Inflammatory macrophage (primary cell): ENCODE measurements at places on chromosomes 16 and 17.
A peak's percentile ranks its signal among the peaks of the same experiment; 100 is the strongest.

DNA sequence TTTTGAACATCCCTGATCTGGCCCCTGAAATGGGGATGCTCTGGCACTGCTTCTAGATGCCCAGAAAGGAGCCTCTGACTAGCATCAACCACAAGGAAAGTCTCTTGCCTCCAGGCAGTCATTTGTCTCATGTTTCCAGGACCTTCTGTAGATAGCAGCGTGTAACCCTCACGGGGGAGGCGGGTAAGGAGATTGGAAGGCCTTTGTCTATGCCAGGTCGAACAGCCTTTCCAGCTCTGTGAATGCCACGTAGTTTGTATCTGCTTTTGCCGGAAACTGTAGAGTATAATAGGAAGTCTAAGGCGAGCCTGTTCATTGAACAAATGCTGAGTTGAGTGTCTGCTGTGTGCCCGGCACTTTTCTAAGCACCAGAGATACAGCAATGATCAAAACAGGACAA is 43.9 kb upstream of the AQP8 start:
- no peak for DNase-seq

- DNase-seq = peak; percentile 74
Measured at GRCh38 chr16:58684354-58685083, at the start of gene SLC38A7. SLC38A7 (minus strand) TSS chr16:58684770; CDS start chr16:58680126, 4,644 bp downstream.

DNA sequence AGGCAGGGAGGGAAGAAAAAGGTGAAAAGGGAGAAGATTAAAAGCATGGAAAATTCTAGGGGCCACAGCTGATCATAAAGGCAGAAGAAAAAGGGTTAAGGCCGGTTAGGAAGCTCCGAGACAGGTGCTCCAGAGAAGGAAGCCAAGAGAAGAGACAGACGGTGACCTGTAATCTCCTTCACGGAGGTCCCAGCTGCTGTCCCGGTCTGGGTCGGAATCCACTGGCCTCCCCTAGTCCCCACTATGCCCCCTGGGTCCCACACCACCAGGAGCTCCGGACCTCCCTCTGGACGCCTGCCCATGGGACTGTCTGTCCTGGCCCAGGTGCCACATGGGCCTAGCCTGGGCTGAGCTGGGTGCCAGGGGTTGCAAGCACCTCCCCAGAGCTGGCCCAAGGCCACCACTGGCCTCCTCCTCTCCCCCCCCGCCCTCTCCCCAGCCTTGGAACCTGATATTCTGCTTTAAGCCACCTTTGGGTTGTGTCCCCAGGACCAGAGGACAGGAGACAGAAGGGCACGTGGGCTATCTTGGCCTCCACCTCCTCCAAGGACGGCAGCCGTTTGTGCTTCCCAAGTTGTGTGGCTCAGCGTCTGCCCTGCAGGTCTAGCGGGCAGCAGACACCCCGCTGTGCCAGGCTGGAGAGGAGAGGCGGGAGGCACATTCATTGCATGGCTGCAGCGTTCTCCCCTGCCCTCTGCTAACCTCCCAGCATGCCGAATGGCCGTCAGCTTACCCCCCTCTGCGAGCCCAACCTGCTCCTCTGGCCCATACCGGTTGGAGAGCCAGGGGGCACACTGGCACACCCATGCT is 102.4 kb downstream of the ENGASE start:
- no peak for DNase-seq

DNA sequence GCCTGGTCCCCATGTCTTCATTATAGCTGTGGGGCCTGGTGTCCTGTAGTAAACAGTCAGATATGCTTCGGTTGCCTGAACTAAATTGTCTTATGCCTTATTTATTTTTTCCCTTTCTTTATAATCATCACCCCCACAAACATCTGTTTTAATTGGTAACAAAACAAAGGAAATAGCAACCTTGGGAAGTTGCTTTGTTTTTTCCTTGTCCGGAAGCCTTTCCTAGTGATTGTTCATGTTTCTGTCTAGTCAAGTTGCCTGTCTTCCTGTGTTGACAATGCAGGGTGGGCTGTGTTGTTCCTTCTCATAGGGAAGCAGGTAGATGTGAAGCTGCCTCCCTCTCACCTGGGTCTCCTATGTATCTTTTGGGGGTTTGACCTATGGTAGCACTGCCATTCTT is 16.7 kb downstream of the PGS1 start:
- DNase-seq = no peak

DNA sequence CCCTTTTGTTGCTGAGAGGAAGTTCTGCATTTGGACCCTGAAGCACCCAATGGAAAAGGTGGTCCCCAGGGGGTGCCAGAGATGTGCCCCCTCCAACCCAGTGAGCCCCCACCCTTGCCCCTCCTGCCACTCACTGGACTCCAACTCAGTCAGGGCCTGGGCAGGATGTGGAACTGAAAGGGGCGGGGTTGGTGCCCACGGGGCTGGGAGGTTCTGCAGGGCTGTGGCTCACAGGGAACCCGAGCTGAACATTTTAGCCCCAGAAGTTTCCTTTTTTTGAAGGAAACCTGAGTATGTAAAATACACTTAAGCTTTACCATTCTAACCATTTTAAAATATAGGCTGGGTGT is 15.8 kb upstream of the OGFOD3 start:
- no peak for DNase-seq

- no peak for DNase-seq
Measured at GRCh38 chr17:72445055-72445991, 324.5 kb downstream of the SOX9 start.

- peak; percentile 18 for DNase-seq
Measured at GRCh38 chr16:870856-871561, 70.5 kb upstream of the GNG13 start.

DNA sequence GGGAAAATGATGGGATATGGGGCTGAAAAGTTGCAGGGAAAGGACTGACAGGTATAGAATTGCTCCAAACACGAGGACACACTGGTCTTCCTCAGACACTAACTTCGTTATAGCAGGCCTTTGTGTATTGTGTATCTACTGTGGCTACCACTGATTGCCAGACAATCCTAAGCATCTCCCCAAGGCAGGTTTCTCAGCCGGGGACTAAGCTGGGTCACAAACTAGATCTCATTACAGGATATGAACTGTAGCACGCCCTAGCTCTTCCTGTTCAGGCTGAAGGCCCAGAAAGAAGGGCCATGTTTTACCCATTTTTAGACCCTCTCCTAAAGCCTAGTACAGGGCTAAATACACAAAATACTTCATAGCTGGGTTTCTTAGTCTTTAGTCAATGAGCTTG is 5.1 kb upstream of the RANGRF start:
- DNase-seq = no peak

DNA sequence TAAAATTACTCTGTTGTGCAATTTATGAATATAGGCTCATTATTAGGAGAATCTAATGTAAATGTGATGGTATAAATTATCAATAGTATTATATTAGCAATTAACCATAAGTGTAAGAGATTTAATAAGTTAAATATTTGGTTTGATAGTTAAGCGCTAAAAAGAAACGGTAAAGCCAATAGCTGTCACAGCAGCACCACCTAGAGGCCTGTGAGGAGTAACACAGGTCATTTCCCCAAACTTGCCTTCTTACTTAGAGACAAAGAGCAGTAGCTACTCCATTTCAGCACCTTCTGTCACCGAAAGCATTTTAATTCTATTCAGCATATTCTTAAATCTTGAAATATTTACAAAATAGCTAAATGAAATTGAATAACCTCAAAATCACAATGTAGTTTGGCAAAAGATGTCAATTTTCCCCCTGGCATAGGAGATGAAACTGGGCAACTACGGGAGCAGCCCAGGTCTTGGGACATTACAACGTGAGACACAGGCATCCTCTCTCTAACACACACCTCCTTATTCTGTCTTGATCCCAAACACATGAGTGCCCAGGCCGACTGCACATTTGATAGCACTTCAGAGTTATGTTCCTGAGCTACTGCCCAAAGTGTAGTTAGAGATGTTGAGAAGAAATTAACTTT is 14.3 kb upstream of the DYNLRB2 start:
- DNase-seq = peak; percentile 74

DNA sequence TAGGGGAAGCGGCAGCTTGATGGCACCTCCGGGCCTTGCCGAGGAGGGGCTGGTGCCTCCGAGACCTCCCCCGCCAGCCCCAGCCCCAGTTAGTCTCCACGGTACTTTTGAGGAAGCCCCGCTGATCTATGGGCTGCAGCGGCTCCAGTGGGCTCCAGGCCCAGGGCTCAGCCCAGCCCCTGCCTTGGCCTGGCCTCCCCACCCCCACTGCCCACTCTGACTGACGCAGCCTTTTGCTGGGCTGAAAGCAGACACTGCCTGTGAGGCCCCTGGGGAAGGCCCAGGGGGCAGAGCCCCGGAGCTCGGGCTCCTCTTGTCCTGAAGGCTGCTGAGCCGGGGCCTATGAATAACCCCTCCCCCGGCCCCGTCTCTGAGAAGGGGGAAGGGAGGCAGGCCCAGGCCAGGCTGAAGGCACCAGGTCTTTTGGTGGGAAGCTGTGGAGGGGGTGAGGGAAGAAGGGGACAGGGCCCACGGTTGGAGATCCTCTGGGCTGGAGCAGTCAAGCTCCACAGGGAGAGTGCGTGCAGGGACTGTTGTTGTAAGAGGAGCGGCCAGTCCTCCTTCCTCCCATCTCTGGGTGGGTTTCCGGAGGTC is 7.5 kb upstream of the SMTNL2 start:
- DNase-seq = no peak

DNA sequence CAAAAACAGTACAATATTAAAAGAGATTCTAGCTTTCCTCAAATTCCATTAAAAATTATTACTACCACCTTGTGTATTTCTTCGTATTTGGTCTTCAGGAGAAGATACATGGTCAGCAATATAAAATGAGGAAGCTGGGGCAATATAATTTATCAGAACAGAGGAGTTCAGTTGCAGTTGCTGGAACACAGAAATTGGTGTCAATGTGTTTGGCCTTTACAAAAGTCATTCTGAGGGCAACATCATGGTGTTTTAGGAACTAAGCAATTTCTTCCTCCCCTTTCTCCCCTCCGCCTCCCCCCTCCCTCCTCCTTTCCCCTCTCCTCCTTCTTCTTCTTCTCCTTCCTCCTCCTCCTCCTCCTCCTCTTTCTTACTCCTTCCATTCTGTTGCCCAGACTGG is 102.1 kb downstream of the YPEL2 start:
- peak; percentile 31 for DNase-seq

GRCh38 chr17:82392209-82392920 is 20.8 kb downstream of the UTS2R start:
- no peak for DNase-seq

DNA sequence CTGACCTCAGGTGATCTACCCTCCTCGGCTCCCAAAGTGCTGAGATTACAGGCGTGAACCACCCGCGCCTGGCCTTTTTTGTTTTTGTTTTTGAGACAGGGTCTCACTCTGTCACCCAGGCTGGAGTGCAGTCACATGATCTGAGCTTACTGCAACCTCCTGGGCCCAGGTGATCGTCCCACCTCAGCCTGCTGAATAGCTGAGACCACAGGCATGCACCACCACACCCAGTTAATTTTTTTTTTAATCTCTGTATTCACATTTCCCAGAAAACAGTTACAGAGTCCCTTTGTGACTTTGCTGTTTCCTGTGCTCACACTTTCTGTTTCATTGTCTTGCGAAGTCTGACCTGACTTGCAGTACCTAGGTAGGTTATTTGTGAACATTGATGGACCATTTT is 2.7 kb downstream of the CLUAP1 start:
- DNase-seq = no peak

GRCh38 chr16:69217433-69217832 is 30.5 kb downstream of the SNTB2 start:
- no peak for DNase-seq

GRCh38 chr16:92431-93339 is 14.7 kb downstream of the MPG start:
- no peak for DNase-seq

GRCh38 chr16:50126183-50126582 is 26.9 kb upstream of the TENT4B start:
- DNase-seq = peak; percentile 24

DNA sequence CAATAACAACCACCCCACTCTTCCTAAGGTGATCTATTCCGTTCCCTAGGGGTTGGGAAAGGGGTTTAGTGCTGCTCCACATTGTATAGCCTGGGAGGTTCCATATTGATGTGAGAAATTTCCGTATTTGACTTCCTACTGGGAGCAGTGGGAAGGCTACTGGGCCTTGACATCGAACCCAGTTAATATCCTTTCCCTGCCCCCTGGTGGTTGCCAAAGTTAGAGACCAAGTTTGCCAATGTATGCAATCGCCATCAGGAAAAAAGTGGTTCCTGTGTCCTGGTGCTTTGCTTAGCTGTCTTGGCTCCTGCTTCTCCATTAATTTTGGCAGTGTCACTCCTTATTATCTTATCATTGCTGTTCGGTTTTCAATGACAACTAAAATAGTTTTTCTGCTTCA is 914.9 kb downstream of the KCNJ2 start:
- DNase-seq = peak; percentile 15

DNA sequence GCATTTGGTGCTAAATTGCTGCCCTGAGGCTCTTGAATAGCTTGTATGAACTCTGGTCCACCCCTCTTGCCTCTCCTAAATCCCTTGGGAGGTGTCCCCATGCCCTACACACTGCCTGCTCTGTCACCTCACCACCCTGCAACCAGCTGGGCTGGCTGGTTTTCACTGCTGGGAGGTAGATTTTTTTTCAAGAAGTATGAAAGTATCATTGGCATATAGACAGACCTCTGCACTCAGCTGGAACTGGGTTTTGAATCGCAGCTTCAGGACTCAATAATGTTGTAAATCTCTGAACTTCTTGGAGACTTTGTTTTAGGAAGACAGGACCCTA is 184.9 kb downstream of the MSI2 start:
- DNase-seq = no peak

DNA sequence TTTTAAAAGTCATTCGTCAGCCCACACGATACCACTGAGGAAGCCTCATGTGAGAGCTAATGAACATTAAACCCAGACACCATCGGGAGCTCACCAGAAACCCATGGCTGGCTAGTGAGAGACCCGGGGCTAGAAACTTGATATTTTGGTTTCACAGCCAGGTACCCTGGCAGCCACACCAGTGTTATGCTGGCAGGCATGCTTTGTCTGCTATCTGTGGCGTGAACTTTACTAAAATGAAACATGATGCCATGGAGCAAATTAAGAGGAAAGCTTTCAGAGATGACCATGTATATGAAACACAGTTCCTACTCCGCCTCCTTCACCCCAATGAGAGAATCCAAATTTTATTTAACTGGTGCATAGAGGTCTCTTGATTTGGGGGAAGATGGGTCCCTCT is 291.2 kb downstream of the IRX3 start:
- DNase-seq = no peak

DNA sequence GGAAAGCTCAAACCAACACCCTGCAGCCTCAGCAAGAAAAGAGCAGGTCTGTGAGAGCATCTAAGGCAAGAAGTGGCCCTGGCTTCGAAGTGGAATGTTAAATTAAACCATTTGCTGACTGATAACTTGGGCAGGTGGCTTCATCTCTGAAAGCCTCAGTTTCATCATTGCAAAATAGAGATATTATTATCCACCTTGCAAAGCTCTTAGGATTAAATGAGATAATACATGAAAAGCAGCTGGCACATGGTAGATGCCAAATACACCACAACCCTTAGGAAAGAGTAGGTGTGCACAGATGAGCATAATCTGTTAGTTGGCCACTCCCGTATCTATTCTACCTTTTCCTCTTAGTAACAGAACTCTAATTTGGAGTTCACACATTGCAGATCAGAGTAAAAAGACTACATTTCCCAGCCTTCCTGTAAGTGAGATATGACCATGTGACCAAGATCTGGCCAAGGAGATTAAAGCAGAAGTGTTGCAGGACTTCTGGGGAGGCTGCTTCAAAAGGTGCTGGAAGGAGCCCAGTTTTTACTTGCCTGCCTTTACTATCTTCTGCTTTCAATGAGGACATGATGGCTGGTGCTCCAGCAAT is 288.7 kb downstream of the SOX9 start:
- no peak for DNase-seq
